Naive thymus-derived CD8-positive, alpha-beta T cell (primary cell): ENCODE measurements at places on chromosomes 1 and 21. TPM values are rescaled to one million over a fixed set of nuclear protein-coding genes. Genes with fewer than 3 reads are reported as not detected.
A peak's percentile ranks its signal among the peaks of the same experiment; 100 is the strongest.

ZRANB2 gene
- 175 TPM for total RNA-seq

PTCH2 gene
- 2.0 TPM for total RNA-seq

EPRS1 gene
- 111 TPM for total RNA-seq

SLAMF6 gene
- total RNA-seq: 39.7 TPM

DNA sequence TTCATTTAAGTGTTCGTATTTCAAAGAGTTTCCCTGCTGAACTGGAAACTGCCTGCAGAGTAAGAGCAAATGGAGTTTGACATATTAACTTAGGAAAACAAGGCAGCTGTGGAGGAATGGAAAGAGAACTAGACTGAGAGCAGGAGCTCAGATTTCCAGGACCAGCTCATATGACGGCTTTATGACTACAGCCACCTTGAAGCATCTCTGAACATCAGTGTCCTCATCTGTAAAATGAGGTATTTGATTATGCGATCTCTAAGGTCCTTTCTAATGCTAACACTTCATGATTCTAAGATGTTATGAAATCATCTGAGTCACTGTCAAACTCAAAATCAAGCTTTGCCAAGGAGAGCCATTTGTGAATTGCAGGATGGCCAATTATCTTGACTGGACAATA, 112.3 kb downstream of the PRRX1 start:
- H3K36me3 ChIP-seq: no peaks in the 10 kb centered on the region
- no peaks in the 10 kb centered on the region for H3K4me1 ChIP-seq
- no peak for DNase-seq
- peaks cover 5% of the 10 kb centered on the region for H3K27me3 ChIP-seq
- H3K4me3 ChIP-seq: no peak overlapping the region
- no peak overlapping the region for H3K27ac ChIP-seq

DNA sequence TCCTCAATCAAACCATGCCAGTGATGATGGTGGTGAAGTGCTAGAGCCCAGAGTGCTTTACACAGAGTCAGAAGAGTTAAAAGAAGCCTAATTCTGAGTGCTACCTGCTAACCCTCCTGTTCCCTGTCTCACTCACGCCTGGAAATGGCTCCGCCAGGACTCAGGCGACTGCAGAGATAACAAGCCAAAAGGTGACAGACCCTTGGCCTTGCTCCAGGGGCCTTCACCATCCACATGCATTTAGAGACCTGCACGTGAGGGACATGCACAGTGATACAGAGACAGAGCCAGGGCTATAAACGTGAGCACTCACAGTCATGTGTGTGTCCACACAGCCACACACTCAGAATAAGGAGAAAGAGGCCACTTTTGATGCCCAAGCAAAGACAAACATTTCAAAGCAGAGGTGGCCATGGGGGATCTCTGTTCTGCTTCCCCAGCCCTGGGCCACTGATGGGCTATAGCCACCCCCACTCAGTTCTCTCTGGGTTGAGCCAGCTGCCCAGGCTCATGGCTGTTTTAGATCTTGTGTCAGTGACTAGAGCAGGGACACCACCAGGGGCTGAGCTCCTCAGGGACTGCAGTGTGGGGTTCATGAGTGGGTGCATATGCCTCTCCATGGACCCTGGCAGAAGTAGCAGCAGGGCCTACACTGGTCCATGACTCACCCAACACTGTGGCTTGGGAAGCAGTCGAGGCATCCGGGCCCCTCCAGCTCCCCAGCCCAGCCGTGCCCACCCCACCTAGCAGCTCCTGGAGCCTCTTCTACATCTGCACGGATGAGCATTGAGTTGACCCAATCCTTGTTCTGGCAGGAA, 117.2 kb downstream of the EPHB2 start:
- no peak overlapping the region for H3K27ac ChIP-seq
- no peaks in the 10 kb centered on the region for H3K4me1 ChIP-seq
- no peak for DNase-seq
- H3K4me3 ChIP-seq: no peak overlapping the region
- H3K27me3 ChIP-seq: peaks cover 10% of the 10 kb centered on the region

DNA sequence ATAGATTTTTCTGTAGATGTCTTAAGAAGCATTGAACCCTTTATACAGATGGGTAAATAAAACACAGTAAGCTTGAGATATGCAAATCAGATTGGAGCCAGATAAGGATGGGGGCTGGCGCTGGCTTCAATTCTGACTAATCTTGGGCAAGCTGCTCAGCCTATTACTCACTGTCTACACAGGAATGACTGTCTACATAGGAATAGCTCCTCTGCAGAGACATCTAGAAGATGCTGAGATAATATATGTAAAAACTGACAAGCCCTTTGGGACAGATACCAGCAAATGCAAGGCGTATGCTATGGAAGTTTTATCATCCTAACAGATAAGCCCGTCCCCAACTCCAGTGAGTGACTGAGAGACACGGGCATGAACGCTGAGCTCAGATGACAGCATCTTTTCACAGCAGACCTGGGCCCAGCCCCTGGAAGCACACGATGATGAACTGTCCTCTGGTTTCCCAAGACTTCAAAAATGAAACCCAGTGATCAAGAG, 1.7 kb downstream of the CLDN14 start:
- H3K4me3 ChIP-seq: no peak overlapping the region
- peaks cover 5% of the 10 kb centered on the region for H3K27me3 ChIP-seq
- DNase-seq: no peak
- H3K36me3 ChIP-seq: no peaks in the 10 kb centered on the region

DNA sequence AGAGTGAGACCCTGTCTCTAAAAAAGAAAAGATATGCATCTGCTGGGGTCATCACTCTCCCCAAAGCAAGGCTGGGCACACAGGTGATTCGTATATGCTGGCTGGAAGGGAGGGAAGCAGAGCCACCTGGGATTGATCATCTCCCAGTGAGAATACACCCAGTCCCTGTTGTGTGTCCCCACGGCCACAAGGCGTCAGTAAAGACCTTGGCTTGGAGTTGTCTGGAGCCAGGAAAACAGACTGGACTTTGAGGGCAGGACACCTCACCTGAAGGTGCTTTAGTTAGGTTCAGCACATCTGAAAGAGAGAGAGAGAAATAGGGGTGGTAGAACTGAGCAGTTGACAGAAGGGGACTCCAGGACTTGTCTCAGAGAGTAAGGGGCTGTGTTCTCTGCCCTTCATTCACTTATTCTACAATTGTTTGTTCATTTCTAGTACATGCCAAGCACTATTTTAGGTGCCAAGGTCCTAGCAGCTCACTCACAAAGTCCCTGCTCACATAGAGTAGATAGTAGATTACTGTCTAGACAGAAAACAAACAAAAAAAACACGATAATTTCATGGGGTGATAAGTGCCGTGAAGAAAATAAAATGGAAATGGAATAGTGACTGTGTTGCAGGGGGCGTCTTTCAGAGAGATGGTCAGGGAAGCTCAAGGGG, 13.5 kb downstream of the CITED4 start:
- no peaks in the 10 kb centered on the region for H3K36me3 ChIP-seq
- H3K27ac ChIP-seq: peak overlapping the region; percentile 49
- H3K4me1 ChIP-seq: peaks cover 27% of the 10 kb centered on the region
- no peak for DNase-seq
- H3K4me3 ChIP-seq: no peak overlapping the region

DNA sequence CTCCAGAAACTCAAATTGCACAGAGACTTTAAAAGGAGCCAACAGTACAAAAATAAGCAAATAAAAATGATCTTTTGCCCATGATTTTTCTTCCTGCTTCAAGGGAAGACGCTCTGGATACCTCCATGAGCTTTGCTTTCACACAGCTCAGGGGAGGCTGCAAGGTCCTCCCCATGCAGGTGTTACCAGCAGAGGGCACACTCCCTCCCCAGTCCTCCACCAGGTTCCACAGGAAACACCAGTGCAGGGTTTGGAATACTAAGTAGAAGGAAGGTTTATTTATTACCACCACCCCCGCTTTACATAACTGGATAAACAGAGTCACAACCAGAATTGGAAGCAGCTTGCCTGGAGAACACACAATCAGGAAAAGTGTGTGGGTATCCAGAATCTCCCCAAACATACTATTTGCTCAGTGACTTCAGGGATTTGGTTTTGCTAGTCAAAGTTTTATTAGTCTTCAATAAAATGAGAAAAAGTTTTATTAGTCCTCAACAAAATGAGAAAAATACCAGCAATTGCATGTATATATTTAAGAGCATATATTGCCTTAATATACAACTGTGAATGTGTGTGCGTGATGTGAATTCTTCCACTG, 37.3 kb downstream of the HSD3B1 start:
- H3K27ac ChIP-seq: no peak overlapping the region
- H3K4me1 ChIP-seq: peaks cover 2% of the 10 kb centered on the region
- no peak for DNase-seq
- no peak overlapping the region for H3K4me3 ChIP-seq

DNA sequence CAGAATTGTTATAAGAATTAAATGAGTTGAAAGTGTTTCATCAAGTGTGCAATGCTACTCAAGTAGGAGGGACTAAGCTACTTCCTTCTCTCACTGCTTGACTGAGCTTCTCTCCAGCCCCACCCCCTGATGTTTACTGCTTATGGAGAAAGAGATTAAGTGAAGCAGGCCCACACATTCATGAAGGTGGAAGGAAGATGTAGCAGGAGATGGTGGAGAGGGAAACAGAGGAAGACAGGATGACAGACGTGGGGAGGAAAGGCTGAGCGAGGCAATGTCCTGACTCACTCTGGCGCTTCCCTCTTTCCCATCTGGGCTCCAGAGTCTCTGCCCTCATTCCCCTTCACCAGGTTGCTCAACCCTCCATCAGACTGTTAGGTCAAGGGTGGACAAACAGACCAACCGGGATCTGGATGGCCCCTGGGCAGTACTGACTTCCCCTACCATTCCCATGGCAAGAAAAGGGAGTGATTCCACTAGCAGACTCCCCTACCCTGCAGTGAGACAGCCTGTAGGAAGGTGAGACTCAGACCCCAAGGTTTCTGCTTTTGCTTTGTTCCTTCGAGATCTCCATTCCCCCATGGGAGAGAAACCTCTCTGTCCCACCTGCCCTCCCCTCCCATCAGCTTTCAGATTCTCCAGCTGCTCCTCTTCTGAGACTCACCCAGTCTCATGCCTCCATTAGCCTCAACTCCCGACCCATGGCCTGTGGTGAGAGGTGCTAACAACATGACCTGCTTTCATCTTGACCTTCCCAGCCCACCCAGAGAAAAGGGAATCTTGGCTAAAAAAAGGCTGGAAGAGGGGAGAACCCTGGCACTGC, 3.1 kb upstream of the ARHGEF2 start:
- H3K27ac ChIP-seq: peak overlapping the region; percentile 85
- DNase-seq: peak; percentile 59
- no peaks in the 10 kb centered on the region for H3K36me3 ChIP-seq
- H3K27me3 ChIP-seq: no peaks in the 10 kb centered on the region

GRCh38 chr1:5725855-5726585, 266.2 kb downstream of the NPHP4 start:
- H3K36me3 ChIP-seq: no peaks in the 10 kb centered on the region
- no peak overlapping the region for H3K27ac ChIP-seq
- no peaks in the 10 kb centered on the region for H3K27me3 ChIP-seq
- H3K4me1 ChIP-seq: no peaks in the 10 kb centered on the region
- H3K4me3 ChIP-seq: no peak overlapping the region

GRCh38 chr1:175449306-175449705, 256.7 kb upstream of the KIAA0040 start:
- H3K4me1 ChIP-seq: no peaks in the 10 kb centered on the region
- no peak overlapping the region for H3K27ac ChIP-seq
- no peaks in the 10 kb centered on the region for H3K36me3 ChIP-seq
- peaks cover 8% of the 10 kb centered on the region for H3K27me3 ChIP-seq

GRCh38 chr1:12620488-12620865, 2.5 kb upstream of the DHRS3 start:
- no peaks in the 10 kb centered on the region for H3K27me3 ChIP-seq
- H3K4me3 ChIP-seq: peak overlapping the region; percentile 99
- peaks cover 34% of the 10 kb centered on the region for H3K4me1 ChIP-seq
- peak; percentile 33 for DNase-seq
- no peaks in the 10 kb centered on the region for H3K36me3 ChIP-seq

- H3K36me3 ChIP-seq: no peaks in the 10 kb centered on the region
- no peak for DNase-seq
- no peak overlapping the region for H3K27ac ChIP-seq
- H3K4me3 ChIP-seq: no peak overlapping the region
Measured at GRCh38 chr1:187655104-187655503, 826.4 kb downstream of the PLA2G4A start.

DNA sequence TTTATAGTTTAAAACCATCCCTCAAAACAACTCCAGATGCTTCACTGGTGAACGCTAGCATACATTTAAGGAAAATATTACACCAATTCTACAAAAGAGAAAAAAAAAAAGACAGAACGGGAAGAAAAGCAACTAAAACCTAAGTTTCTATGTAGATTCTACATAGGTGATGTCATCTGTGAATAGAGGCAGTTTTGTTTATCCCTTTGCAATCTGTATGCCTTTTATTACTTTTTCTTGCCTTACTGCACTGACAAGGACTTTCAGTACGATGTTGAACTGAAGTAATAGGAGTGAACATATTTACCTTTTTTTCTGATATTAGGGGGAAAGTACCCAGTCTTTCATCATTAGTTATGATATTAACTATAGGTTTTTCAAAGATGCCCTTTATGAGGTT, 101.7 kb upstream of the HAO2 start:
- no peak overlapping the region for H3K4me3 ChIP-seq
- peaks cover 18% of the 10 kb centered on the region for H3K27me3 ChIP-seq
- no peak overlapping the region for H3K27ac ChIP-seq
- H3K36me3 ChIP-seq: no peaks in the 10 kb centered on the region
- no peak for DNase-seq

DNA sequence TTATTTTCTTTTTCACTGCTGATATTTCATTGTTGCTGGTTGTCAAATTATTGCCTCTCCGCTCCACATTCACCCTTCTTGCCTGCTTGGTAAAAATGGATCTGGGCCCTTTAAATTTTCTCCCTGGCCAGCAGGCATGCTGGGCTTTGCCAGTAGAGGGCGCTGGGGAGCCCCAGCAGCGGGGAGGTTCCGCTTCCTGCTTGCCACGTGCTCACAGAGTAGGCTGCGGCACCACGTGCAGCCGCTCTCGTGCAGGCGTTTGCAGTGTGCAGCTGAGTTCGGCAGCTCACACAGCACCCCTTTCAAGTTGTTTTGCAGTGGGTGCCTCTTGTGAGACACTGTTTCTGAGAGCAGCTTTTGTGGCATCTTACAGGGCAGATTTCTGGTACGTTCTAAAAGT, at the start of gene ACTL8:
Gene ACTL8 (plus strand): TSS at position 214 of the 400 bp plus-strand sequence. CDS start 67,676 bp downstream, outside the sequence.
- DNase-seq: no peak
- H3K36me3 ChIP-seq: peaks cover 53% of the 10 kb centered on the region
- no peak within 1 kb of the TSS for H3K27ac ChIP-seq

- peaks cover 18% of the 10 kb centered on the region for H3K27me3 ChIP-seq
- DNase-seq: no peak
- H3K36me3 ChIP-seq: no peaks in the 10 kb centered on the region
- H3K4me1 ChIP-seq: no peaks in the 10 kb centered on the region
- H3K27ac ChIP-seq: no peak overlapping the region
Measured at GRCh38 chr1:18344755-18345154, 136.0 kb upstream of the KLHDC7A start.

DNA sequence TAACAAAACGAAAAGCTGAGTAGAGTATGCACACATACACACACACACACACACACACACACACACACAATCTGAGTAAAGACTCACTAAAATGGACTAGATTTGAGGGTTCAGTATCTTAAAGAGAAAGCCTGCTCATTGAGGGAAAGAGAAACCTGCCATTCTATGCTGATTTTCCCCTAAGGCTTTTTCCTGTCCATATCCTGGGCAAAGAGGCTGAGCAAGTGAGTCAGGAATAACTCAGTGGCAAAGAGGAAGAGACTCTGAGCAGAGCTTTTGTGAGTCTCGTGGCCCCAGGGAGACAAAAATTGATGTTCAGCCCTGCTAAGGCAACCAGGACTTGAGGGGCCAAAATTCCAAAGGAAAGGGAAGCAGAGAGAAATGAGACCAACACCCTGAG, 37.3 kb upstream of the RUNX1 start:
- no peaks in the 10 kb centered on the region for H3K27me3 ChIP-seq
- no peak for DNase-seq
- H3K4me1 ChIP-seq: no peaks in the 10 kb centered on the region
- no peaks in the 10 kb centered on the region for H3K36me3 ChIP-seq
- H3K4me3 ChIP-seq: no peak overlapping the region
